ENCODE measurements at places on chromosomes 7 and 10. TPM values are rescaled to one million over a fixed set of nuclear protein-coding genes. Genes with fewer than 3 reads are reported as not detected.

BAMBI gene
- 14.8 TPM for total RNA-seq

TET1 gene
- total RNA-seq, result 1.1 TPM

C1QL3 gene
- total RNA-seq, result not detected

FAM25G gene
- 88.8 TPM for total RNA-seq

PRSS37 gene
- not detected for total RNA-seq

LIPF gene
- not detected for total RNA-seq

EPHB6 gene
- 346 TPM for total RNA-seq

ANKRD1 gene
- not detected for total RNA-seq

FAM221A gene
- 4.8 TPM for total RNA-seq

ANKRD61 gene
- not detected for total RNA-seq

CDHR3 gene
- total RNA-seq, result not detected

PTPN20 gene
- 2.2 TPM for total RNA-seq

NME8 gene
- total RNA-seq, result not detected

BRAT1 gene
- total RNA-seq, result 88.4 TPM

ANXA8L1 gene
- 368 TPM for total RNA-seq

TAS2R4 gene
- total RNA-seq, result 1.6 TPM

TDRD1 gene
- 0.13 TPM for total RNA-seq

UTF1 gene
- not detected for total RNA-seq

SFTPA2 gene
- not detected for total RNA-seq

C10orf105 gene
- total RNA-seq, result 0.08 TPM

VWA2 gene
- 19.8 TPM for total RNA-seq

GIMAP2 gene
- total RNA-seq, result 5.7 TPM

MUC12 gene
- total RNA-seq, result not detected

CLDN12 gene
- 12.5 TPM for total RNA-seq

Measured in lower leg skin (tissue), 4 donors.